Amniotic stem cell (primary cell): ENCODE measurements at places on chromosomes 11 and 22.
A peak's percentile ranks its signal among the peaks of the same experiment; 100 is the strongest.

- no peak for DNase-seq
These were observed 586 bp downstream of the LRP5 start for GRCh38 chr11:68312780-68313573.

DNA sequence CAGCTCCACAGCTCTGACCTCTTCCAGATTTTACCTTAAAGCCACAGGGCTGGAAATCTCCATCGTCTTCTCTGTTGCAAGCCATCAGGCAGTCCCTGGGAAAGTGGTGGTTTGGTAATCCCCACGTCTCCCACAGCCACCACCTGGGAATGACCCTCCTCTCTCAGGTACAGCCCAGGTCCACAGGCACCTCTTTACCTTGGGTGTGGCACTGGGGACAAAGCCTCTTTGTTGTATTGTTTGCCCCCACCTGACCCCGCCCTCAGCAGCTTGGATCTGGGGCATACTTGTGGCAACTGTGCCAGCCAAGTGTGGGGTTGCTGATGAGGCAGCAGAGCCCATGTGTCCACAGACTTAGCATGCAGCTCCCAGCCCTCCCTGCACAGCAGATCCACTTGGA, 77.6 kb downstream of the LRRC32 start:
- no peak for DNase-seq

- DNase-seq = no peak
These were observed 1003.3 kb upstream of the CCDC90B start for GRCh38 chr11:84289381-84289906.

DNA sequence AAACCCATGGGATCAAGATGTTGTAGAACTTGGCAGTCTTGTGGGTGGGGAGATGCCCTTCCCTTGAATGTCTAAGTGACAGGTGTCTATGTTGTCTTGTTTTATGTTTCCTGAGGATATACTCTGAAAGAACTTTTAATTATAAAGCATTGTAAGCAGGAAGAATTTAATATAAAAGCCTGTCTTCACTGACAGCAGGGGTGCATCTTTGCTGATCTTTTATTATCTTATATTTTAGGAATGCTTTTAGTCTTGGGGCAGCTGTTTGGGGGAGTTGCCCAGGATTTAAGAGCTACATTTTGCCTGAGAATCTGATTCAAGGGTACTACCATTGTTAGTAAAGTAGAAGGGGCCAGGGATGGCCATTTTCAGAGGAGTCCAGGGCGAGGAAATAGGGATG, 43.4 kb downstream of the IRAG1 start:
- no peak for DNase-seq

DNA sequence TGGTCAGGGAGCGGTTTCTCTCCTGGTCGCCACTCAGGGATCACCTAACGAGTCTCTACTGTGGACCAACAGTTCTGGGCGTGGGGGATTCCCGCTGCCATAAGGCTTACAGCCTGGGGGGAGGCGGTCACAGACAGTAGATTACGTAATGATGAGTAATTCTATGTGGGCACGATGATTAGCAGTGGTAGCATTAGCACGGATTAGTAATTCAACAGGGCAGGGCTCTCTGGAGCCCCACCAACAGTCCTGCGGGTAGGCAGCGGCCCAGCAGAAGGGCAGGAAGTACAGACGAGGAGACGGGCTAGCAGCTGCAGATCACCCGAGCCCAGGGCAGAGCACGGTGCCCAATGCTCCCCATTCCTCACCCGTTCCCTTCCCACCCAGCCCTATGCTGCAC, 3.6 kb downstream of the SHISAL1 start:
- DNase-seq = peak; percentile 85

- no peak for DNase-seq
These were observed 5.1 kb upstream of the ARFGAP3 start for GRCh38 chr22:42862045-42862734.

DNA sequence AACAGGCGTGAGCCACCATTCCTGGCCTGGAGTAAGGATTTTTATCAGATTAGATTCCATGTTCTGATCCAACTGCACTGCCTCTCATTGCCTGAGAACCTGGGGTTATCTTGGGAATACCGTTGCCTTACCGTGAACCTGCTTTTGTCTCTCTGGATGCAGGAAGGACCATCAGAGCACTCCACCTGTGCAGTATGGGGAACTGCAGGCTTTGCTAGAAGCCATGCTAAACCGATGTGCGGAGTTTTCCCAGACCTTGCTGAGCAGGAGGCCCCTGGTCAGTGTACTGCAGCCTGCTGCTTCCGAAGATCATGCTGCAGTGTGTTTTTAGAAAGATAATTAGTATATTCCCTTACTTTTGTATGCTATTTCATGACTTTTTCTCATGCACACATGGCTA, 43.6 kb downstream of the MEI1 start:
- no peak for DNase-seq

DNA sequence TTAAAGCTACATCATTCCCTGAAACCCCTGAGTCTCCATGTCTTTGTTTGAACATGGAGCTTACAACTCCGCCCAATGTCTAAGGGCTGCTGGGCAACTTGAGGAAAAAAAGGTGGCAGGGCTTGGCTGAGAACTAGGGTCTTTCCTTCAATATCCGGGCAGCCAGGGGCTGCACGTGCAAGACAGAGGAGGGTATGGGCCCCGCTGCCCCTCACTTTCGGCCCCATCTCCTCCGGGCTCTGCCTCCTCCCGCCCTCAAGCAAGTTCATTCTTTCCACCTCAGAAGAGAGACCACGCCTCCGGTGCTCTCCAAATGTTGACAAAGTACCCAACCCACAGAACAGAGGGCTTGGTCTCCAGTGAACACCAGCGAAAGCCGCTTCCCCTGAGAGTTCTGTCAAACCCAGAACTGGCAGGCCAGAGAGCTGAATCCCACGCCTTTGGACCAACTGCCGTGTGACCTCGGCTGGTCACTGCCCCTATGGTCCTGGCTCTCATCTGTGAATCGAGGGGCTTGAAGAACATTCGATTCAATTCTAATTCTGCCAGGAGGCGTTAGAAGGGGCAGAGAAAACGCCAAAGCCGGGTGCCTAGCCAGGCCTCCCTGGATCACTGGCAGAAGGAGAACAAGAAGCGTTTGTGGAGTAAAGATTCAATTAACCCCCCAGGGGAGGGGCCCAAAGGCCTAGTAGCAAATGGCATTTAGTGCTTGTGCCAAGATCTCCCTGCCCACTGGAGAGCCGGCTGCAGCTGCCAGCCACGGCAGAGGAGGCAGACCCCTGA, 7.3 kb downstream of the PDGFB start:
- no peak for DNase-seq

GRCh38 chr11:130181295-130182272, 22.0 kb downstream of the ST14 start:
- no peak for DNase-seq

DNA sequence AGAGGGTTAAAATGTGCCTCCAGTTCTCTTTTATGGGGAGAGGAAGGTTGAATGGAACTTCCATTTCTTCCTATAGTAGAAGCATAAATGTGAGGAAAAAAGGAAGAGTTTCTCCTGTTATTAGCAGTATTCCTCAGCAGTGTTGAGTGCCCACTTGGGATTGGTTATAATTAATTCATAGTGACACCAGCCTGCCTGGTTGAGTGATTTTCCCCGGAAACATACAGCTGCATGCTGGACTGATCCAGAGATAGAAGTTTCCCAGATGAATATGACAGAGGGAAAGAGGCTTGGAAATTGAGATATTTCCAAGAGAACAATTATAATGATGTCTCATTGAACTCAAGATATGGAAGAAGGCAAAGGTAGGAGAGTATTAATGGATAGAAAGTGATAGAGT, 28.3 kb downstream of the RAB39A start:
- DNase-seq = no peak

- DNase-seq = no peak
These were observed 1.5 kb downstream of the ROBO4 start for GRCh38 chr11:124896071-124896750.

DNA sequence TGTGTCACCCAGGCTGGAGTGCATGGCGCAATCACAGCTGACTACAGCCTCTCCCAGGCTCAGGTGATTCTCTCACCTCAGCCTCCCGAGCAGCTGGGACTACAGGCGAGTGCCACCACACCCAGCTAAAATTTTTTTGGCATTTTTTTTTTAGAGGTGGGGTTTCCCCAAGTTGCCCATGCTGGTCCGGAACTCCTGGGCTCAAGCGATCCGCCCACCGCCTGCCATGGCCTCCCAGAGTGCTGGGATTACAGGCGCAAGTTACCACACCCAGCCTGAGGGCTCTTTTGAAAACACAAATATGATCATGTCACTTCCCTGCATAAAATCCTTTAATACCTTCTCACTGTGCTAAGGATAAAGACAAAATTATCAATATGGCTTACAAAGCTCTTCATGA, 88.1 kb downstream of the MAML2 start:
- DNase-seq = no peak

DNA sequence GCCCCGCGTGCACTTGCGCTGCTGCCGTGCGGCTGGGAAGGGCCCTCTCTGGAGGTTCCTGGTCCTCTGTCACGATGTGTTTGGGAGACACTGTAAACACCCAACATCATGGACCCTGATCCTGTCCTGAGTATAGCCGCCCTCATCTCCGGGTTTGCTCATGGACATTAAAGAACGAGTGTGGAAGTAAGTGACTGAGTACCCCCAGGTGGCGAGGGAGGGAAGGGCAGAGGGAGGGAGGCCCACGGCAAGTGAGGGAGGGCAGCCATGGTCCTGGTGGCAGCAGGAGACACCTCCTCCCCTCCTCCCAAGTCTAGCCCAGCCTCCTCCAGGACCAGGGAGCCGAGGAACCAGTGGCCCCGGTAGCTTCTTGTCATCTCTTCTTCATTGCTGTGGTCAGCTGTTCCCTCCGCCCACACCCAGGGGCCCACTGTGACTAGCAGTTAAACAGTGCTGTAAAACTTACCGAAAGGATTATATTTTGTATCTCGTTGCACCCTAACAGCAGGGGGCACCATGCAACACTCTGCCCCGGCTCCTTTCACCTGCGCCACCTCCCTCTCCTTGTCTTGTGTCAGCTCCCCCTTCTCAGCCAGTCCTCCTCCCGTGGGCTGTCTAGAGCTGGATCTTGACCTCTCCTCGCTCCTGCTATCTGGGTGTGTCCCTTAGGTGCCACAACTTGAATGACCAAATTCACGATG, 566.5 kb upstream of the B3GAT1 start:
- no peak for DNase-seq

- DNase-seq = peak; percentile 96
These were observed at the start of gene ALG8 for GRCh38 chr11:78139422-78140391. Gene ALG8, minus strand, starts transcription at chr11:78139626. Its CDS starts 38 bp downstream, at chr11:78139588.

DNA sequence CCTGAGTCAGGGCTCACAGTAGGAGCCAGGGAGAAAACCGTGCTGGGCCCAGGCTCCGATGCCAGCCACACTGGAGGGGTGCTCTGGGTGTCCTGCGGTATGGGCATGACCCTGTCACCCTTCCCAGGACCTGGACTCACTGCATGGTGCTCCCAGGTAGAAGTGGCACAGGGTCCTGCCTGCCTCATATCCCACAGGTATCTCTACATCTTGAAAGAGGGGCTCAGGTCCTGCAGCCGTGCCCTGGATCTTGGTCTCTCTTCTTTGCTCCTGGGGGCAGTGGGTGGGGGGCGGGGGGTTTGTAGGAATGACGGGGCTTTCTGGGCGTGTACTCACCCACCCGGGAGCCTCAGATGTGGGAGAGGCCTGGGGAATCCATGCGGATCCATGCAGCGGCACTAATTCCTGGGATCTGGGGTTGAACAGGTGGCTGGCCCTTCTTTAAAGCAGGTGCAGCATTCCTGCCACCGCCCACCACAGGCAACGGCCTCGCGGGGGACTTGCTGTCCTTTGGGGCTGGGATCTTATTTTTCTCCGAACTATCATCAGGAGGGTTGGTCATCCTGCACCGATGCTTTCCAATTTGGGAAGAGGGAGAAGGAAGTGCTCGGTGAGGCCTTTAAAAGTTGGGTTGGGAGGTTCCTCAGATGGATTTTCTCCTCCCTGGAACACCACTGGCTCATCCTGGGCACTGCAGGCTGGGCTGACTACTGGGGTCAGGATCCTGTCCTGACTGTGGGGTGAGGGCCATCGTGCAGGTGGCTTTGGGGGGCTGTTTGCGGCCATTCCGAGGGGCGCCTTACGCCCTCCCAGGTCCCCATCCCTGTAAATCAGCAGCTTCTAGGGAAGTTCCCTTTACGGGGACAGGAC, 886.4 kb downstream of the BRD1 start:
- DNase-seq = no peak

DNA sequence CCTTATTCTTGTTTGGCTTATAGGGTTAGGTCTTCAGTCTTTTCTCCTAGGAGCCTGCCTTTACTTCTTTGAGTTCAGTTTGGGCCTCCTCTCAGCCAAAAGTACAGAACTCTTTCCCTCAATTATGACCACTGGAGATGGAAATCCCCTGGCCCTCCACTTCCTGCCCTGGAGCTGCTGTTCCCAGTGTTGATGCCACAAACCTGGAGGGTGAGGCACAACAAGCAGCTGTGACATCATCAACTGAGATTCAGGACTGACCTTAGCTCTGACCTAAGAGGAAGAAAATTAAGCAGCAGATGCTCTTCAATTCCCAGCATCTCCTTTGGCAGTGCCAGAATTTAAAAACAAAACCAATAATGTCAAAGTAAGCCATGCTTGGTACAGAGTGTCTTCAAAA, 3.0 kb downstream of the ABTB2 start:
- no peak for DNase-seq

GRCh38 chr11:61960532-61960931, 6.9 kb downstream of the FTH1 start:
- DNase-seq = no peak

DNA sequence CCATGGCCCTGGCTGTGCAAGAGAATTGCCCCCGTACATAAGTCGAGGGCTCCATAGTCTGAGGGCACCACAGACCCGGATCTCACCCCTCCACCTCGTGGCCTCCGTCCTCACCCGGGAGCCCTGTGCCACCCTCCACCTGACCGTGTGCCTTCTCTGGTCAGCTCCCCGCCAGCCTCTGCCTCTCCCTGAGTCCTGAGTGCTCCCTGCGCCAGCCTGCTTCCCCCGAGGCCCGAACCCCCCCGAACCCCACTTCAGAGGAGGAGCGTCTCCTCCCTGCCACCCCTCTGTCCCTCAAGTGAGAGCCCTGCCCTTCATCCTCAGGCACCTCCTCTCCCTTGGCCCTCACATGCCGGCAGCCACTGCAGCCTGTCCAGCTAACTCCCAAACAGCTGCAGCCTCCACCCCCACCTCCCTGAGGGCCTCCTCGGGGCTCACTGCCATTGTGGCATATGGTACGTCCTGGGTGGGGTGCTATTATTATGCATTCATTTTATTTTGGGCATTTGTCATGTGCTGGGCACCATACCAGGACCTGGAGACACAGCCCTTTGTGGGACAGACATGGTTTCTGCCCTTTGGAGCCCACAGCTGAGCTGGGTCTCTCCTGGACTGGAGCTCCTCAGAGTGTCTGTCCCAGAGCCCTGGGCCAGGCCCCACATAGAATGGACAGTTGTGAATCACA, 67.2 kb downstream of the MYO7A start:
- no peak for DNase-seq

DNA sequence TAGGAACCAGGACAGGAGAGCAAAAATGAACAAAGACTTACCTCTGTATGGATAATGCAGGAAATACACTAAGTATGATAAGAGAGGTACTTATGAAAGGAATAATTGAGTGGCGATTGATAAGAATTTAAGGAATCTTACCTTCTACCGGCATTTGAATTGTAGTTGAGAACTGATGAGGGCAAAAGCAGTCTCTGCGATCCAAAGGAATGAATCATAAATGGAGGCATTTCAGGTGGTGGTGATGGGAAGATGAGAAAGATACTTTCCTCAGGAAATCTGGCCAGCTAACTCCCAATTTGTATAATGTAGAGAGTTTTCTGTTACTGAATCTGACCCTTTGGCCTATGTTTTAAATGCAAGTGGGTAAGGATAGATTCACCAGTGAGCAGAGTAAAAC, 71.9 kb upstream of the C11orf87 start:
- DNase-seq = no peak
